ENCODE measurements at places on chromosomes 11 and 22. TPM values are rescaled to one million over a fixed set of nuclear protein-coding genes. Genes with fewer than 3 reads are reported as not detected.

DNA sequence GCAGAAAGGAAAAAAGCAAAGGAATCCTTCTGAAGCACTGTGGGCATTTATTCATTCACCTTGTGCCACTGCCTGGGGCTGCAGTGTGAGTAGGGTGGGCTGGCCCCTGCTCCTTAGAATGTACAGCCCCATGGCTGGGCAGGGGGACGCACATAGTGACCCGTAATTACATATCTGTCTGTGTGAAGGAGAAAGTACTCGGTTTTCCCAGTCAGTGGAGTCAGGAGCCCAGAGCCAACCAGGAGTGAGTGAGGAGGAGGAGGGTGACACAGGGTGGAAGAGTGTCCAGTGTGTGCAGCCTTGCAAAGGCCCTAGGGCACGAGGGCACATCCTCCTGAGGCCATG is 91.9 kb downstream of the CDKN1C start:
- DNase-seq: no peak

- peak; percentile 83 for DNase-seq
Measured at GRCh38 chr22:19984201-19984753, 32.3 kb downstream of the ARVCF start.

The PRR33 gene
- total RNA-seq: not detected

GRCh38 chr22:25748704-25749103 is 6.7 kb downstream of the MYO18B start:
- DNase-seq: no peak

DNA sequence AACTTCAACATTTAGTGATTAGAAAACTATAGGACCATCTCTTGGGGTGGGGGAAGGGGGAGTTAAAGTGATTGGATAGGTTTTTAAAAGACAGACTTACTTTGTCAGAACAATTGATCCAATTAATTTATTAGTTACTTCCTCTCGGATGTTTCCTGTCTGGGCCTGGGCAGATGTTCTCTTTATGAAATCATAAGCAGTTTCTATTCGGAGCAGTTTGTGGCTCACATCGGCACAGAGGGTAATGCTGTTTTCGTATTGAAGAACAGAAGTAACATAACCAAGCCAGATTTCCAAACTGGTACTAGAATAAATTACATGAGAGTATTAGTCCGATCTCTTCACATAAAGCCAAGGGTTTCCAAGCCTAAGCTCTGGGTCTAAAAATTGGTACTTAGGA is 20.6 kb downstream of the PIWIL3 start:
- DNase-seq: no peak

The AQP11 gene
- 0.48 TPM for total RNA-seq

DNA sequence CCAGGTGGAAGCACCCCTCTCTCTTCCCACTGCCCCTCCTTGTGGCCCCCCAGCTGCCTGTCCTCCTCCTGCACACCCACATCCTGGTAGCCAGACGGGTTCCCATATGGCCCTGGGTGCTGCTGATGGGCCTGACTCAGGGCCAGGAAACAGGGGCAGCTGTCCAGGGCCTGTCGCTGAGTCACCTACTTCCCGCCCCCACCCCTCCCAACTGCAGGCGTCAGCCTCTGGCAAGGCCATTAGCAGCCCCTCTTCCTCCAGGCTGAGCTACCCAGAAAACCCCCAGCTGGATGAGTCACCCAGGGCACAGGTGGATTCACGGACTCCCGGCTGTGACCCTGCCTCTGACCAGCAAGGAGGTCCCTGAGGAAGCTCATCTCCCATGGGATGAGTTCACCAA is 6.9 kb upstream of the GAL start:
- peak; percentile 96 for DNase-seq

GRCh38 chr11:35045236-35045820 is 93.6 kb upstream of the CD44 start:
- DNase-seq: no peak

GRCh38 chr11:128472128-128473089 is 114.9 kb downstream of the ETS1 start:
- peak; percentile 48 for DNase-seq

- DNase-seq: no peak
Measured at GRCh38 chr11:60122414-60123036, 34.1 kb downstream of the MS4A2 start.

DNA sequence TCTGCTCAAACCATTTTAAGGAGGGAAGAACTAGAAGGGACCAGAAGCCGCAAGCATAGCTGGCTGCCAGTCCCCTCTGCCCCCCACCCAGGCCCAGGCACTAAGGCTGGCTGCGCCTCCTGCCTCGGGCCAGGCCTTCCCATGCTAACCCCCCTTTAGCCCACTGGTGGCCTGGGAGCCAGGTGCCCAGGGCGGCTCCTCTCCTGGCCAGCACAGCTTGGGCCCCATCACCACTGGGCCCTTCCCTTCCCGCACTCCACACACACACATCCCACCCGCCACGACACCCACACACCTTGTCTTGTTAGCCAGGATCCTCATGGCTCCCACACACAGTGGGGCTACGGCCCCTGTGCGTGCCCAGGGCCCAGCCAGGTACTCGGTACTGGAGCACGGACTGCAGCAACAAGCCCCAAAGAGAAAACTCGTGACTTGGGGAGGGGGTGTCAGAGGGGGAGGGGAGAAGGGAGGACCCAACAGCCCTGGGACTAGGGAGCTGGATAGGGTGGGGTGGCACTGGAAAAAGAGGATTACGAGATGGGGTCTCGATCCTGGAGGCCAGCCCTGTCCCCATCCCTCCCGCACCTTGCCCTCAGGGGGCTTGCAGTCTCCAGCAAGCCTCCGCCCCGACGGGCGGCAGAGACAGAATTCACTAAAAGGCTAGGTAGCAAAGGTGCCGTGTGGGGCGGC is 16.0 kb downstream of the BCL9L start:
- no peak for DNase-seq

The USH1C gene
- total RNA-seq: not detected

The NEFH gene
- not detected for total RNA-seq

The OR10G7 gene
- not detected for total RNA-seq

- DNase-seq: no peak
Measured at GRCh38 chr11:18720808-18721560, 5.0 kb downstream of the IGSF22 start.

DNA sequence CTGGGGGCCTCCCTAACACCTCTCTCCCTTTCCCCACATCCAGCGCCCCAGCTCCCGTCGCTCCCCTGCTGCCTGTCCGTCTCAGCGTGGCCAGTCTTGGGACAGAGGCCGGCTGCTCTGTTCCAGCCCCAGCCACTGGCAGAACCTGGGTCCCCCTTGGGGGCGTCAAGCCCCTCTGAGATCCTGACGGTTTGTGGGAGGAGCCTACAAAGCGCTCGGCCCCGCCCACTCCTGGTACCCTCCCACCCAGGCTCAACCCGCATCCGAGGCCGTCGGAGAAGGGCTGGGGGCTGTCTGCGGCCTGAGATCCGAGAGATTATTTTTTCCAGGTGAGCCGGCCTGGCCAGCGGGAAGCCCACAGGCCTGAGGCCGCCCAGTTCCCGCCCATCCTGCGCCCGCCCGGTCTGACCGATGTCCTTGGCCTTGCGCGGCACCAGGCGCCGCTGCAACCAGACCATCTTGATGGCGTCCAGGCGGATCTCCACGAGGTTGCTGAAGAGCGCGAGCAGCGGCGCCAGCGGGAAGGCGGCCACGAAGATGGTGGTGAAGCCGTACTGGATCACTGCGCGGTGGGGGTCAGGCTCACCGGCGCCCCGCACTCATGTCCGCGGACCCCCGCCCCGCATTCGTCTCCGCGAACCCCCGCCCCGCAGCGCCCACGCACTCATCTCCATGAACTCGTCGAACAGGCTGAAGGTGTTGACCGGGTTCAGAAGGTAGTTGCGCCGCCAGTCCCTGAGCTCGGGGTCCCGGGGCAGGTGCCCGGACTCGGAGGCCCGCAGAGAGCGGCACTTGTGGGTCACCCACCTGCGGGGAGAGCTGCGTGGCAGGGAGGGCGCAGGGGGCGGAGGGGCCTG is 5.5 kb upstream of the SIGIRR start:
- no peak for DNase-seq

The TBX10 gene
- not detected for total RNA-seq

- no peak for DNase-seq
Measured at GRCh38 chr11:73342633-73343032, 33.6 kb upstream of the RELT start.

GRCh38 chr11:110173811-110174644 is 80.8 kb downstream of the ZC3H12C start:
- DNase-seq: no peak

DNA sequence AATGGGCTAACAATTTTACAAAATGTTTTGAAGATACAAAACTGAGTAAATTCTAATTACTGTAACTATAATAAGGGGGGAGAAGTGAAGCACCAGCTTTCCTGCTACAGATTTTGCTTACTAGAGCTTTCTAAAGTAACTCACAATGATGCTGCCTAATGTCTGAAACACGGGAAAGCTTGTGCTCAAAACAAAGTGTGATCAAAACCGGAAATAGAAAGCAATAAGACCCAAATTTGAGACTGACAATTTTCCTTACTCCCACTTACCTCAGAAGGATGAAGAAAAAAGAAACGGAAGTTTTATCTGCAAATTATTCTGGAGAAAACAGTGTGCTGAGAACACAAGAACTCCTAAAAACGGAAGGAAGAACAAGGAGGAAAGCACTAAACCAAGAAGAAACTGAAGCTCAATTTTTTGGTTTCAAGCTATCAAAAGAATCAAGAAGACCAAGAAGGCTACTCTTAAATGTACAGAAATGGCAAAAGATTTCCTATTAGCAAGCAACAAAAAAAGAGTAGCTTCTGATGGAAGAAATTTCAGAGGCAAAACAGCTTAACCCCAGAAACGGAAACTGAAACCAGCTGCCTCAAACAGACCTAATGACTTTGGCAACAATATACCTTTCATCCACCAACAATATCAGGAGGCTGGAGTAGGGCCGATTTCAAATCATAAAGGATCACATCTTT is 33.4 kb downstream of the AMBRA1 start:
- peak; percentile 39 for DNase-seq

The MS4A14 gene
- not detected for total RNA-seq

- no peak for DNase-seq
Measured at GRCh38 chr11:64267207-64267945, 16.0 kb downstream of the PLCB3 start.

DNA sequence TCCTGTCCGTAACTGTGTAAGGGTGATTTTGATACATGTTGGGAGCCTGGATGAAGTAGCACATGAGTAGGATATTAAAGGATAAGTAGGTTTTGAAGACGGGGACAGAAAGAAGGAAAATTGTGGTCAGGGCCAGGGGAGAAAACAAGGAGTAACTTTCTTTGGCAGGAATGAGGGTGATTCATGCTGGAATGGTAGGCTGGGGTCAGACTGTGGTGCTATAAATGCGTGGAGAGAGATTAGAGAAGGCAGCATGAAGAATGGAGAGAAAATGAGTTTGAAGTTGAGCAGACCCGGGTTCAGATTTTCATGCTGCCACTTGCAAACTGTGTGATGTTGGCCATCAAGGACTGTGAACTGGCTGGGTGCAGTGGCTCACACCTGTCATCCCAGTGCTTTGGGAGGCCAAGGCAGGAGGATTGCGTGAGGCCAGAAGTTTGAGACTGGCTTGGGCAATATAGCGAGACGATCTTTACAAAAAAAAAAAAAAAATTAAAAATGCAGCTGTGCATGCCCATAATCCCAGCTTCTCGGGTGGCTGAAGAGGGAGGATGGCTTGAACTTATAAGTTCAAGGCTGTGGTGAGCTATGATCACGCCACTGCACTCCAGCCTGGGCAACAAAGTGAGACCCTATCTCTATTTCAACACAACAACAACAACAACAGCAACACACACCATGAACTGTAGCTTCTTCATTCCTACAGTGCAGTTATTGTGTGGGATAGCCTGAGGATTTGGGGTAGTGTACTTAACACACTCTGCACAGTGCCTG is 22.3 kb downstream of the ZBTB16 start:
- DNase-seq: peak; percentile 31

DNA sequence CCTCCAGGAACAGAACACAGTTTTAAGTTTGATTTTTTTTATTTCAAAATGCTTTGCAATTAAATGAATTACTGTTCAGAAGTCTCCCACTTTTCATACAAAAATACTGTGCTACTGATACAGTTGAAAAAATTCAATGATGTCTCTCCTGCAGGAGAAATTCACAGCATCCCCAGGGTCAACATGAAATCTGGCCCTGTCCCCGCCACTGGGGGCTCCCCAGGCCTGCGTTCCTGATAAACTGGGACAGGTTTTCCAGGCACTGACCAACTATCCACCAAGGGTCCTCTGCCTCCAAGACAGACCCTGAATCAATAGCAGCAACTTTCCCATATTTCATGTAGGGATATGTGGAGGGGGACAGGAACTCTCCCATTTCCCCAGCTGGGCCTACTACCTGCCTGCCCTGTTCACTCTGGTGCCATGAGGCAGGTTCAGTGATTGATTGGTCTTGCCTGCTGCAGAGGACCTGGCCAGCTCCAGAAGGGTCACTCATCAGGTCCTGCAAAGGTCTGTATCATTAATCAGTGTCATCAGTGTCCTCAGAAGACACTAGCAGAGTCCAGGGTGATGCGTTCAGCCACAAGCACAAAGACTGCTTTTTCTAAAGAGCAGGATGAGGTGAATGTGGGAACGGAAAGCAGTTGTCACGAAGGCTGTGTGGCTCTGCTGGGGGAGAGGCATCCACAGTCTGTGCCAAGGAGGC is 43.4 kb downstream of the PISD start:
- no peak for DNase-seq

The PPP6R2 gene
- total RNA-seq: 40.0 TPM

The YPEL4 gene
- total RNA-seq: 0.84 TPM

The WNT7B gene
- total RNA-seq: 15.0 TPM

DNA sequence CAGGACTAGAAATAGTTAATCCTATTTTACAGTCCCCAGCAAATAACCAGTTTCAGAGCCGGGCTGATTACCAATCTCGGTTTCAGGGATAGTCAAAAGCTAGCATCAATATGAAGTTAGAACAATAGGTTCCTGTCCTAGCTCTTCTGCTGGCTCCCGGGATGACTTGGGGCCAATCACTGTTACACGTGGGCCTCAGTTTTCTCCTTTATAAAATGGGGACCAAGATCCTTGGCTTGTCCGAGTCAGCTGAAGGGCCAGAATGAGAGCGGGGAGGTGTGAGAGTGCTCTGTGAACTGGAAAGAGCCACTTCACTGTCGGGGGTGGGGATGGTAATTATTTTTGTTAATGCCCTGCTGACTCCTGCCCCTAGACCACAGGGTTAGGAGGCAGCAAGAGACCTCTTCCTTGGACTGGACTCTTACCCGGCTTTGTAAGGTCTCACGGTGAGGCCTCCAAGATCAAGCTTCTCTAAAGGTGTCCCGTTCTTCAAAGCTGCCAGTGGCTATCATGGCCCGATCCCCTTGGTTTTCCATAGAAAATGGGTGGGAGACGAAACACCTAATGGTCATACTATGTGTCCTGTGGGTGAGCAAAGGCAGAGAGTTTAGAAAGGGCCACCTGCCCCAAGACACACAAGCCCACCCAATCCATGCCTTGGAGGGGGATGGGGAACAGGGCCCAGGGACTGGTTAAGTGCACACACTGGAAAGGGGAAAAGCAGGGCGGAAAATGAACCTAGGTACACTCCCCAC is 1.4 kb downstream of the UCP2 start:
- DNase-seq: no peak

DNA sequence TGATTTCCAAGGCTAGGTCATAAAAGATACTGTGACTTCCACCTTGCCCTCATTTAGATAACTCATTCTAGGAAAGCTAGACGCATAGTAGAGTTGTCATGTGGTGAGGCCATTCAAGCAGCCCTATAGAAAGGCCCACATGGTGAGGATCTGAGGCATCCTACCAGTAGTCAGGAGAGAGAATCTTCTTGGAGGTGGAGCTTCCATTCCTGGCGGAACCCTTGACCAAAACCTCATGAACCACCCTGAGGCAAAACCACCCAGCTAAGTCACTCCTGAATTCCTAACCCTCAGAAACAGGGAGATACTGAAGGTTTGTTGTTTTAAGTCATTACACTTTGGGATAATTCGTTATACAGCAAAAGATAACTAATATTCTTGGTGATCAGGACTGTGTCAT is 2.9 kb upstream of the HDHD5 start:
- no peak for DNase-seq

Measured in HT1080 (cell line).